Activated T-cell treated with anti-CD3 and anti-CD28 coated beads for 48 hours (primary cell): ENCODE measurements at places on chromosomes 1 and 21.

DNA sequence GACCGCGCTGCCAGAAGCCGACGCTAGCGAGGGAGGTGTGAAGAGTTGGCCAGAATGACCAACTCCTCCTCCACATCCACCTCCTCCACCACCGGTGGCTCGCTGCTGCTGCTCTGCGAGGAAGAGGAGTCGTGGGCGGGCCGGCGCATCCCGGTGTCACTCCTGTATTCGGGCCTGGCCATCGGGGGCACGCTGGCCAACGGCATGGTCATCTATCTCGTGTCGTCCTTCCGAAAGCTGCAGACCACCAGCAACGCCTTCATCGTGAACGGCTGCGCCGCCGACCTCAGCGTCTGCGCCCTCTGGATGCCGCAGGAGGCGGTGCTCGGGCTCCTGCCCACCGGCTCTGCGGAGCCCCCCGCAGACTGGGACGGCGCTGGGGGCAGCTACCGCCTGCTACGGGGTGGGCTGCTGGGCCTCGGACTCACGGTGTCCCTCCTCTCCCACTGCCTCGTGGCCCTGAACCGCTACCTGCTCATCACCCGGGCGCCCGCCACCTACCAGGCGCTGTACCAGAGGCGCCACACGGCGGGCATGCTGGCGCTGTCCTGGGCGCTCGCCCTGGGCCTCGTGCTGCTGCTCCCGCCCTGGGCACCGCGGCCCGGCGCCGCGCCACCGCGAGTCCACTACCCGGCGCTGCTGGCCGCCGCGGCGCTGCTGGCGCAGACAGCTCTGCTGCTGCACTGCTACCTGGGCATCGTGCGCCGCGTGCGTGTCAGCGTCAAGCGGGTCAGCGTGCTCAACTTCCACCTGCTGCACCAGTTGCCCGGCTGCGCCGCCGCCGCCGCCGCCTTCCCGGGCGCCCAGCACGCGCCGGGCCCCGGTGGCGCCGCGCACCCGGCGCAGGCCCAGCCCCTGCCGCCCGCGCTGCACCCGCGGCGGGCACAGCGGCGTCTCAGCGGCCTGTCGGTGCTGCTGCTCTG, 1.2 kb downstream of the GPR88 start:
- peak; percentile 42 for DNase-seq

DNA sequence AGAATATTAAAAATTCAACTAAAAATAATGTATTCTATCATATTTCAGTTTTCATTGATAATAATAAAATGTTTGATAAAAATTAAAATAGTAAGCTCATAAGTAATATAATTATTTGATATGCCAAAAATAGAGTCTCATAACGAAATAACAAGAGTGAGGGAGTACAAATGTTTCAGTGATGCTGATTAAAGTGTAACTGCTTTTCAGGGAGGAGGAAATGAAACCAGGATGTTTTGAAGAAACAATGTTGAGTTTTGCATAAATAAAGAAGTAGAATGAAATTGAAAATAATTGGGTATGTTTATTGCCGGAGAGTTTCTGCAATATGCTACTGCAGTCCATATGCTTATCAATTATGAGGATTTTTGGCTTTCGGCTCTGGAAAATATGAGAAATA, 1159.8 kb upstream of the ADGRL2 start:
- no peak for DNase-seq

- no peak for DNase-seq
Observed at GRCh38 chr1:66599346-66599745, 65.4 kb downstream of the SGIP1 start.

DNA sequence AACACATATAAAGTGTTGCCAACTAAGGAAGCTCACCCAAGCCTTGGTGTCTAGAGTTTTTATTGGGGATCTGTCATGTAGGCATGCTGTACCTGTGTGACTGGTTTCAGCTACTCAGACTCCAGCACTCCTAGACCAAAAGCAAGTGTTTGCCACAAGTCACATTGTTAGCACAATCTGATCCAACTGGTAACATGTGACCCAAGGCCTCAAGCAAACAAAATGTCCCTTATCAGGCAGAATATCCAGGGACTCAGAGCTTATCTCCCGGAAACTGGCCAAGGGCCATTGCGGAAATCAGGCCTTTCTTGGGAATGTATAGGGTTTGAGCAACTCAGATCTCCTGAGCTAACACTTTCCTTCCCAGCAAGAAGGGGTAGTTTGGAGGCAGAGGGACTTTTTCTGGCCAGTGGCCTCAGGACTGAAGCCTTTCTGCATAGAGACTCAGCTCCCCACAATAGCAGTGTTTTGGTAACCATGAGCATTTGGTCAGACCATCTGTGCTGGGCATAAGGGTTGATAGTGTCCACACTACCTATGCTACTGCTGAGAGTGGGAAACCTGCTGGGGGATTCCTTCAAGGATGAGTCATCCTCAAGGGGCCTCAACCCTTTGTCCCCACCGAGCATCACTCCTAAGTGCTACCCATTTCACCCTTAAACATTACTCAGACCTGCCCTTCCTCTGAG, 29.6 kb downstream of the NHLH2 start:
- no peak for DNase-seq

DNA sequence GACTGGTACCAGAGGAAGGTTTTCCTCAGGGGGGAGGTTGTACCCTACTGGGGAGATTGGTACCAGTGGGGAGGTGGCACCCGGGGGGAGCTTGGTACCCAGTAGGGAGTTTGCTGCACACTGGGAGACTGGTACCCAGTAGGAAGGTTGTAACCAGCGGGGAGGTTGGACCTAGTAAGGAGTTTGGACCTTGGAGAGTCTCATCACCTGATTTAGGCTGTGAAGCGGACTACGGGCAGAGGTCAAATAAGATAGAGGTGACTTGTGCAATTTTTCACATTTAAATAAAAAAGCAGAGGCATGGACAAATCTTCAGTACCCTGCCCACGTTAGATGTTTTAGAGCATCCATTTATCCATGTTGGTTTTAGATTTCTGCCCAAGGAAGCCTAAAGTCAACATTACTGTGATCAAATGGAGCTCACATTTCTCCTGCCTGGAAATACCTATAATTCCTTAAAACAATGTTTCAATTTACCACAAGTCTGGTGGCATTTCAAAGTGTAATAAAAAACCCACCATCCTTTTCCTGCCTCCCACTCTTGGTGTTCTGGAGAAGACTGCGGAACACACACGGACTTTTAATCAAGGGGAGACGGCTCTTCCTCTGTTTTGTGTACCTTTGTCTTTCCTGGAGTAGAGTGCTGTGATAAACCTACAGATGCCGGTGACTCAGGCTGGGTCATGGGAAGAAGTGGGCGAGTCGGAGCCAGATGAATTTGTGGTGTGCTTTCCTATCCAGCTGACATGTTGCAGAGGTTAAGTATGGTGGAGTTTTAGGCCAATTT, 36.2 kb upstream of the MRPS6 start:
- no peak for DNase-seq

- no peak for DNase-seq
Observed at GRCh38 chr1:70910013-70910412, 137.6 kb downstream of the PTGER3 start.

GRCh38 chr1:16922885-16923431, 1.2 kb downstream of the CROCC start:
- no peak for DNase-seq

DNA sequence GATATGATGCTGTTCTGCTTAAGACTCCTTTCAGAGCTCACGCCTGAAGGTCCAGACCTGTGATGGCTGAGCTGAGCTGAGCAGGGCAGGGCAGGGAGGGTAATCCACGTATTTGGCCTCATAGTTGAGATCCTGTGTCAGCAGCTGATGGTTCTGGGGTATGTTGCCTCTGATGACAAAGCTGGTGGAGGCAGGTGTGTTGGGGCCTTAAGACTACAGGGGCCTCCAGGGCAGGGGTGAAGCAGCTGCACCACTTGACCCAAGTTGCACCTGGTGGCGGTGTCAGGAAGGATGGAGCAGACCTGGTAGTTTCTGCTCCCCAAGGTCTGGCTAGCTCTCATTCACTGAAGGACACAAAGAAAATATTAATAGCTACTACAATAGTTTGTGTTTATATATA, 57.0 kb downstream of the FCRL5 start:
- DNase-seq = no peak

DNA sequence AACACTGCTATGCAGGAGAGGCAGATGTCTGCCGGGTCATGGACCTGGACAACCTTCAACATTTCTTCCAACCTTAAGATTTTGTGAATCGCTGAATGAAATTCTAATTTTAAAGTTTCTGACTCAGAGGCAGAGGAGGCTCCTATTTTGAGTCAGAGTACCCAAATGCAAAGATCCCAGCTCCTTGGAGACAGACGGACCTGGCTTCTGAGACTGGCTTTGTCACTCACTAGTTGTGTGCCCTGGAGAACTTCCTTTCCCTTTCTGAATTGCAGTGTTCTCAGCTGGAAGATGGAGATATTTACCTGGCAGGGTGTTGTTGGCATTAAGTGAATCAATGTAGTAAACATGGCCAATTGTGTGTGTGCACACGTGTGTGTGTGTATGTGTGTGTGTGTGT, 51.9 kb downstream of the IER5 start:
- DNase-seq = no peak

- DNase-seq = no peak
Observed at GRCh38 chr1:76190749-76191424, 116.3 kb downstream of the ST6GALNAC3 start.

DNA sequence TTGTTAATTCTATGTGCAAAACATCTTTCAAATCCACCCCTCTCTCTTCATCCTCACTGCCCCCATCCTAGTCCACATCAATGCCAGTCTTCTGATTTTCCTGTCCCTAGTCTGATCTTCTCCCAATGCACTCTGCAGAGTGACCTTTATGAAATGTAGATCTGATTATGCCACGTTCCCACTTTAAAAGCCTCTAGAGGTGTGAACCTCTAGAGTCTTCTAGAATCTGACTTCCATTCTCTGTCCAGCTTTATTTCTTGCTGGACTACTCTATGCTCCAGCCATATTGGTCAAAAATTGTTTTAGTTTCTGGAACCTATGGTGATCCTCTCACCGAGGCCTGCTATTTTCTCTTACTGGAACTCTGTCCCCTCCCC, 32.5 kb downstream of the ZNF648 start:
- no peak for DNase-seq

GRCh38 chr1:205636732-205637131, 4.9 kb upstream of the ELK4 start:
- no peak for DNase-seq

DNA sequence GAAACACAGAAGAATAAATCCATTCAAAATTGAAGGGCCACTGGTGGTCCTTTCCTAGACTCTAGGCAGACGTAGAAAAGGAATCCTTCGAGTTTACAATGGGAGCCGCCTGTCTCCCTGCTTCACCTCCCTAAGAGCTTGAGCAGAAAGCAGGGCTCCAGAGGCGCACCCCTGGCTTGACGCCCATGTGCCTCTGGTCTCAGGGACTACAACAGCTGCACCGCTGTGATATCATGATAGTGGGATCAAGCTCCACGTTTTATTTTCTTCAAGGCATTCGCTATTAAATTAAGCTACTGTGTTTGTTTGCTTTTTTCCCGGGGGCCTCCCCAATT, 403 bp upstream of the C1orf122 start:
- DNase-seq = no peak

DNA sequence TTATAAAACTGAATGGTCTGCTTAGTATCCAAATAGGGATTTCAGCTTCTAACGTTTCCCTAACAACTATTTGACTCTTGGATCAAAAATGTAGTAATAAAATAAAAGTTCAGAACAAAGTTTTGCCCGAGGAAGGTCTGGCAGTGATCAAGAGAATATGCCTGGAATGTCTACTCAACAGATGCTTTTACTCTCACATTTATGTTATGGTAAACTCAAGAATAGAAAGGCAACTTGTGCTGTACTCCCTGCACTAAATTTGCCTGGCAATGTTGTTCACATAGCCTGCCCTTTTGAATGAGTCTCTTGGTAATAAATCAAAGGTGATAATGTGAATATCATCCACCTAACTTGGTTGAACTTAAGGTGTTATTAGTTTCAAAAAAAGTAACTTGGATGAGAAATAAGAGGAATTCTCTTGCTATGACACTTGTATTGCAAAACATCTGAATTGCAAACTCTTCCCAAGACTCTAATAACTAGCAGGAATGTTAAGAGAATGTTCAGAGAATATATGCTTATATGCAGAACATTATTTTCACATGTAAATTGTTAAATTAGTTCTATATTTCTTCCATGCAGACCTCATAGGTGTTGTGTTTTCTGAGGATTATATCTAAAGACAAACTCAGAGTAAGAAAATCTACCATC, 215.8 kb downstream of the COL24A1 start:
- no peak for DNase-seq

DNA sequence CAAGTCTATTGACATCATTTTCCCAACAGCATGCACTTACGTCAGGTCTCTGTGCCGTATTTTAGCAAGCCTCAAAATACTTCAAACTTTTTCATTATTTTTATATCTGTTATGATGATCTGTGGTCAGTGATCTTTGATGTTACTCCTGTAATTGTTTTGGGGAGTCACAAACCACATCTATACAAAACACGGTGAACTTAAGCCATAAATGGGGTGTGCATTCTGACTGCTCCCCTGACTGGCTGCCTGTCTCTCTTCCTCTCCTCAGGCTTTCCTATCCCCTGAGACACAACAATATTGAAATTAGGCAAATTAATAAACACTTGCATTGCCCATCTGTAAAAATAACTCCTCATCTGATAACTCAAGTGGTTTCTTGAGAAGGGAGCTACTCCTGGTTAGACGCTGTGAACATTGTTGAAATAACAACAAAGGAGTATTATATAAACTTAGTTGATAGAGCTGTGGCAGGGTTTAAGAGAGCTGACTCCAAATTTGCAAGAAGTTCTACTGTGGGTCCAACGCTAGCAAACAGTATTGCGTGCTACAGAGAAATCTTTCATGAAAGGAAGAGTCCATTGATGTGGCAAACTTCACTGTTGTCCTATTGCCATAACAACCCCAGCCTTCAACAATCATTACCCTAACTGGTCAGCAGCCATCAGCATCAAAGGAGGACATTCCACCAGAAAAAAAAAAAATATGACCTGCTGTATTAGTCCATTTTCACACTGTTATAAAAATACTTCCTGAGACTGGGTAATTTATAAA, 105.8 kb upstream of the DSCAM start:
- no peak for DNase-seq

- DNase-seq = no peak
Observed at GRCh38 chr1:80846966-80847365, 953.8 kb upstream of the ADGRL2 start.

DNA sequence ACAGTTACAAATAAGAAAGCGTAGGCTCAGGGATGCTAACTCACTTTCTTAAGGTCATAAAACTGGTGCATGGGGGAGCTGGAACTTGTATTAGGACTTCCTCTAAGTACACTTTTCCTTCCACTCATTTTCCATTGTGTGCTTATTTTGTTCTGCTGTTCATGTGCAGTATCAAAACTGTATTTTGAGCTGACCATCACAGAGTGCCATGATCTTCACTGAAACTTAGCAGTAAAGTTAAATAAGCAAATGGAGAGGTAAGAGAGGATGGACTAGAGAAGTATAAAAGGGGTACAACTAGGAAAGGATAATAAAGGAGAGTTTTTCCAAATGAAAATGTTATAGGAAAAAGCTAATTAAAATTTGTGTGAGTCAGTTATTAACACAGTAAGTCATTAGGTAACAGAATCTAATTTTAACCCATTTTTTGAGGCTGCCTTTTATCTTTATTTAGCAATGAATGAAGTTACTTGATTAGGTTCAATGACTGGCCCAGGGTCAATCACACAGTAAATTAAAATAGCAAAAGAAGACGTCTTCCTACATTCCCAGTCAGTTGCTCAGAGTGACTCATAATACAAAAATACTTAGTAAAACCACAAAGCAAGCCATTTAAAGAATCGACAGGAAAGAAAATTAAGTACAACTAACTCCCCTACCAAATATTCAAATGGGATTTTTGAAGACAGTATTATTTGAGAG, 165.8 kb upstream of the C1orf105 start:
- DNase-seq = no peak

GRCh38 chr1:23427550-23427949, 3.0 kb upstream of the TCEA3 start:
- no peak for DNase-seq
